ENCODE measurements at places on chromosomes 1 and 21.

- no peak for DNase-seq
These were observed 53.6 kb downstream of the FGGY start for GRCh38 chr1:59350521-59350920.

- DNase-seq, result no peak
These were observed 183.9 kb downstream of the CAMTA1 start for GRCh38 chr1:6969106-6969505.

- DNase-seq, result no peak
These were observed 77.6 kb downstream of the RPS6KA1 start for GRCh38 chr1:26607186-26607585.

- peak; percentile 87 for DNase-seq
These were observed 93.1 kb downstream of the NID1 start for GRCh38 chr1:235971571-235972310.

- no peak for DNase-seq
These were observed 46.3 kb upstream of the PDE9A start for GRCh38 chr21:42607102-42607501.

DNA sequence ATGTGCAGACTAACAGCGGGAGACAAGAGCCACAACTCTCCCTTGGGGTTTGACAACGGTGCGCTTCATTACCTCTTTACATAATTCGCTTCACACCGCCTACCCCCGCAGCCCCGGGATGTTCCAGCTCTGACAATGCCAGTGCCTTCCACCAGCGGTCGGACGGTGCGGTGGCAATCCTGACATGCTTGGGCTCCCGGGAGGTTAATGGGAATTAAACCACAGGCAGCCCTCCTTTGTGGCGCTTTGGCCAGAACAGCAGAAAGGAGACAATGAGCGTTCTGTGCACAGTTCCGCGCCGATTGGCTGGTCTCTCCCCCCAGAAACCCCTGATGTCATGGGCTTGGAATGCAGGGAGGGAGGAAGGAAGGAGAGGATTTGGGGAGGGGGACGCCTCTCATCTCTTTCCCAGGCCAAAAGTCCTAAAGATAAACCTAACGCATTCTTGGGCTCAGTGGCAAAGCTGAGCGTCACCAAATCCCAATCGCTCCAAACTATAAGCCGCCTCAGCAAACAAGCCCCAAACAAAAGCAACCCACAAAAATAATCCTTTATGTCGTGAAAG is 1.3 kb downstream of the CNN3 start:
- DNase-seq, result no peak

DNA sequence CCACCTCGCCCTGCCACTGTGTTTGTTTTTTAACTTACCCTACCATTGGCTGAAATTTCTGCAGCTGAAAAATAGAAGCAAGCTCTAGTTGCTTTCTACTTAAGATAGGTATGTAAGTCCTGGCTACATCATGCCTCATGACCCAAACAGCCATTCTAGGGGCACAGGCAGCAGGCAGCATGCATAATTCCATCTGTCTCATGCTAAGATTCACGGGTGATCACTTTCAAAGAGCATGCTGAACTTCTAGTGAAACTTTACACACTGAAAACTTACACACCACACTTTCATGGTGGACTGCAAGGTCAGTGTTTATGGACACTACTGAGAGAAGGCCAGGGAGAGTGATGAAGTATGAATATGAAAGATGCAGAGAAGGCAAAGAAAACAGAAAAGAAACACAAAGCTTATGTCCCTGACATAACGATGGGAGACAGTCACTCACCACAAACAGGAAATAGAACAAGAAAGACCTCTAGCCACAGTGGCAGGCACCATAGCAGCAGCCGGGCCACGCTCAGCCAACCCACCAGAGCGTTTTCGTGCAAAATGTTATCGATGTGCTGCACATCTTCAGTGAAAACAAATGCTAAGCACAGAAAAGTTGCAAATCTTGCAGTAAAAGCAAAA is 102.3 kb upstream of the TIAM1 start:
- peak; percentile 18 for DNase-seq

DNA sequence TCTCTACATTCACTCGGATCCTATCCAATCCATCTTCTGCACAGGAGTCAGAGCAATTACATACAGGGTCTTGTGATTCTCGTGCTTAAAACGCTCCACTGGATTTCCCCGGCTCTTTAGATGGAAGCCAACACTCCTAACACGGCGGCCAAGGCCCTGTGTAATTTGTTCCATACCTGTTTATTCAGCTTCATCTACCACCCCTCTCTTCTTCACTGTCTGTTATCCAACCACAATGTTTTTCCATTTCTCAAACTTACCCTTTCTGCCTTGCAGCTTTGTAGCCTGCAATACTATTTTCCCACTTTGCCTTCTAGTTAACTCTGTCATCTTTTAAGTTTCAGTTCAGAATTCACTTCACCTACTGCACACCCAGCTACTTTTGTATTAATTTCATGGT is 249.6 kb upstream of the USP25 start:
- DNase-seq, result peak; percentile 4

- DNase-seq, result no peak
These were observed 42.5 kb downstream of the CAPN2 start for GRCh38 chr1:223754681-223755431.

- peak; percentile 19 for DNase-seq
These were observed 43.2 kb downstream of the CNN3 start for GRCh38 chr1:94883691-94884090.

- DNase-seq, result no peak
These were observed 211.7 kb downstream of the SMYD3 start for GRCh38 chr1:246295340-246295739.

DNA sequence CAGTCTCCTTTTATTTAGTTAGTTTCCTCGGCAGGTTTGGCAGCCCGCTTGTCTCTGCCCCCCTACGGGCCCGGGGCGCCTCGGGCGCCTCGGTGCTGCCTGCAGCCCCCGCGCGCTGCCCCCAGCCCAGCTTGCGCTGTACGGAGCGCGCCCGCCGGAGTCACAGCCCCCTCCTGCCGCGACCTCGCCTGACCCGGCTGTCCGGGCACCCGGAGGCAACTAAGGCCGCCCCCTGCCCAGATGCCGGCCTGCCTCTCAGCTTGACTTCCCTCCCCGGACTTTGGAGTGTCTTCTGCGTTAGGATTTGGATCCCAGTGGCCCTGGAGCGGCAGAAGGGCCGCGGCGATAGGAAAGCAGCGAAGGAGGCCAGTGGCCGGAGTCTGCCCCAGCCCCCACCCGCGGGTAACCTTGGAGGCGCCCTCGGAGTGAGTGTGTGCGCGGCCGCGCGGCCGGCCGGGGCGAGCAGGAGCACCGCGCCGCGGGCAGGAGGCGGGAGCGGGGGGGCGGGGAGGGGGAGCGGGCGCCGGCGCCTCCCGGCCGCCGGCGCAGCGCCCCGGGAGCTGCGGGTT is 7.6 kb downstream of the CDKN2C start:
- no peak for DNase-seq

- DNase-seq, result no peak
These were observed 44.3 kb downstream of the NID1 start for GRCh38 chr1:236020359-236021219.

DNA sequence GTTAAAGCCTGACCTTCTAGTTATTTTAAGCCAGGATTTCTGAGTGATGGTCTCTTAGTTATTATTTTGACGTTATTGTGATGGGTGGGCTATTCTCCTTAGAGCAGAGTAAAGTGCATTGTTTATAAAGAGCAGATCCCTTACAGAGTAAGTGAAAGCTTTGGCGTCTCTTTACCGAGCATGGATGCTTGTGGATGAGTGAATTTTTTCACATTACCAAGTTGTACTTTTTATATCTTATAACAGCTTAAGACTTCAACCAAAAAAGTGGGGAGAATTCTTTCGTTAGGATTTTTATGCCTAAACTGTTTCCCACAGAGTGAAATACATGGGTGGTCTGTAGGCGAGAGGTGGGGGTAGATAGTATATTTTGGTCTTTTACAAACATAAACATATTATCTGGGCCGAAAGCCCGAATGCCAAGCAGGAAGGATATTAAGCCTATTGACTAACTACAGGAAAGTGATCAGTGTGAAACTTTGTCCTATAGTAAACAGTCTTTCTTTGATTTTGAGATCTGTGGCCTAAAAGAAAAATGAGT is 279.1 kb upstream of the C1orf105 start:
- DNase-seq, result no peak

- DNase-seq, result no peak
These were observed 56.8 kb upstream of the ABCG1 start for GRCh38 chr21:42161956-42162681.

GRCh38 chr1:10679496-10680220 is 116.8 kb downstream of the CASZ1 start:
- DNase-seq, result no peak

DNA sequence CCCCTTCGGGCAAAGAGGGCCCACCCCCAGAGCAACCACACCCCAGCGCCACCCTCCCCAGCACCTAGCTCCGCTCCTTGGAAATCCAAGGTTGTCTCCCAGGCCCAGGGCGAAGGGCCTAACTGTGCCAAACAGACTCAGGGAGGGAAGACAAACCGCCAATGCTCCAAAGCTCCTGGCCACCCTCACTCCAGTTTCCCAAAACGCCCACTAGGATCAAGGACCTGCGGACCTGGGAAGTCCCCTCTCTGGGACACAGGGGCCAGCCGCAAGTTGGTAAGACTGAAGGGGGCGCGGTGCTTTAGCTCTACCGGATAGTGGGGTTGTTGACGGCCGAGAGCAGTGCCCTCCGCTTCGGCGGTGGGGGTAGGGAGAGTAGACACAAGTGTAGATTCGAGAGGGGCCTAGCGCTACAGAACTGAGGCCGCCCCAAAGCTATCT is 581 bp downstream of the IRF6 start:
- no peak for DNase-seq

DNA sequence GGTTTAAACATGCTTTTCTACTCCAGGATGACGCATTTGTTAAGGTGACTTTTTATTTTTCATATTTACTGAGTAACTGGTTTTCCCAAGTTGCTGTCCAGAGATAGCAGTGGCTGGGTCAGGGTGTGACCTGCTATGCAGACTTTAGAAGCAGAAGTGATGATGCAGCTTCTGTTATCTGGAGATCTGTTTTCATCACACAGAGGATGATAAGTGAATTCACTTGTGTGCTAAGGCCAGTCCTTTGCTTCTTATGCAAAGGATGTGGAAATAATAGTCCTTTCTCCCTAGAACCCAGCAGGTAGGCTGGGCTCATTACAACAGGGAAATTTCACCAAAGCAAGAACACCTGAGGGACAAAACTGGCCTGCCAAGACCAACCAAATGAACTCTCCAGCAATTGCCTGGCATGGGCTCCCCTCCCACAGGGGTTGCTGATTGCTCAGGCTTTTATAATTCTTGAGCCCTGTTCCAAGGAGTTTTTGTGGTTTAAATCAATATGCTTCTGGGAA is 97.8 kb upstream of the LPGAT1 start:
- no peak for DNase-seq

GRCh38 chr1:211469938-211470529 is 21.9 kb downstream of the RD3 start:
- DNase-seq, result peak; percentile 30

DNA sequence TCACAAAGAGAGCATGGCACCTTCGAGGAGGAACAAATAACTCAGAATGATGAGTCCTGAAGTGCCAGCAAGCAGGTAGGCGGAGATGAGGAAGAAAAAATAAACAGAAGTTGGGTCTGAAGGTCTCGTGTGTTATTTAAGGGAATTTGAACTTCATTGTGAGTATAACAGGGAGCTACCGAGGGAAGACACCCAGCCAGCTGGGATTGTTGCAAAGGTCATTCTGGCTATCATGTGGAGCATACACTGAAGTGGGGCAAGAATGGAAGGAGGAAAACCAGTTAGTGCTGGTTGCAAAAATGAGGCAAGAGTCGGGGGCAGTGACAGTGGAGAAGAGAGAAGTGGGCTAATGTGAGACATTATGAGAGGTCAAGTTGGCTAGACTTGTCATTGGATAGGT is 53.6 kb upstream of the RAP1A start:
- no peak for DNase-seq

DNA sequence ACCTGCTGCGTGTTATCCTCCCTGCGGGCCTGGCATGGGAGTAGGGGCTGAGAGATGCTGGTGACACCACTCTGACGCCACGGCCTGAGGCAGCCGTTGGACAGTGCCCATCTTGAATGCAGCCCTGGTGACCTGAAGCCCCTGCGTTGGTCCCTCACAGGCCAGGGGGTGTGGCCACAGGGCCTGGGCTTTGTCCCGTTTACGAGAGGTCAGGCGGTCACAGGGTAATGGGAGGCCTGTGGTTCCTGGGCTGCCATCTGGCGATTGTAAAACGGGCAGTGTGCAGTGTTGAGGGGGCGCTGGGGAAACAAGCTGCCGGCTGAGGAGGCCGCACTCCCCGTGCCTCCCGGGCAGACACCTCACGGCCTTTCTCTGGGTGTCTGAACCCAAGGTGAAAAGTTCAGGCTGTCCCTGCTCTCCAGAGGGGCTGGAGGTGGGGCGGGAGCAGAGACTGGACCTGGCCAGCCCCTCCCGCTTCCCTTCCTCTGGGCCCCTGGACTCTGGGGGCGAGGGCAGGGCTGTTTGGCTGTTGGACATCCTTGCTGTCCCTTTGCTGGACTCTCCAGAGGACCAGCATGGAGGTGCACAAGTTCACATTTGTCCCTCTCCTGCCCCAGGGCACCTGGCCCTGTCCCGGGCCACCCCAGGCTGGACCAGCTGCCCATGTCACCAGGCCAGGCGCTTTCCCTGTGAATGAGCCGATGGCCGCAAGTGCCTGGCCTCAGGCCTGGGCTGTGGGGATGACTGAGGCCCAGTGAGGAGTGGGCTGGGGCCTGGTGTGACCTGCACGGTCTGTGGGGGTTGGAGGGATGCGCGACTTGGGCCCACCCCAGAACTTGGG is 42.4 kb downstream of the SKI start:
- no peak for DNase-seq

GRCh38 chr21:41943851-41944250 is 10.0 kb downstream of the C2CD2 start:
- no peak for DNase-seq

Data from stimulated activated CD4-positive, alpha-beta T cell treated with anti-CD3 and anti-CD28 coated beads, Interleukin-4, amount 100 ng/mL, for 4 hours (primary cell).